ENCODE measurements at places on chromosomes 3 and 15.

DNA sequence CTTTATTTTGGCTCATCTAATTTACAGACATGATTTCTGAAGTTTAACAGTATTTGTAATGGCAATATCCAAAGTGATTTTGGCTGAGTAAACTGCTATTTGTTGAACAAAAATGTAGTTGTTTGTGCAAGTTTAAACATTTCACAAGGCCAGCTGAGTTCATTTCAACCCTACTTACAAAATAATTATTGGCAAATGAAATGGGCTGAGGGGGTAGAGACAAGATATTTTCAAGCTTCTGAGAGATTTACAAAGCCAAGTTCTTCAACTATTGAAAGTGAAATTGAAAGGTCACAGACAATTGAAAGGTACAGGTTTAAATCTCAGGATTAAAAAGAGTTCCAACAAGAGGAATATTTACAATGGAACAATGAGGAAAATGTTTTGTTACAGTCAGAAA lies 77.1 kb downstream of the DUT start:
- DNase-seq = no peak

DNA sequence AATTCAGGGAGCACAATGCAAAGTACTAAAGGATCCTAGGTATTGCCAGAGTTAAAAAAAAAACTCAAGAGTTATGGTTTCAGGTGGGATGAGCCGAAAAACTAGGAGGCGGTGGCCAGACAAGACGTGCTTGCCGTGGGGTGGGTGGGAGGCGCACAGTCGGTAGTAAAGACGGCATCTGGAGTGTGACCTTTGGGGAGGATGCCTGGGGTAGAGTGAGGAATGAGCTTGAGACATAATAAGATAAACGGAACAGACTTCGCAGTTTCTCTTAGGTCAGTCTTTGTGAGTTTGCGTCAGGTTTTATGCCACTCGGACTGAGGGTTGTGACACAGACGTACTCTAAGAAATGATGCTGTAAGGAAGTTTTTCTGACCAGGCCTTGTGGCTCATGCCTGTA lies 139.6 kb downstream of the LRRK1 start:
- DNase-seq = no peak

- no peak for DNase-seq
Observed at GRCh38 chr3:95154766-95155165, 1091.9 kb downstream of the NSUN3 start.

DNA sequence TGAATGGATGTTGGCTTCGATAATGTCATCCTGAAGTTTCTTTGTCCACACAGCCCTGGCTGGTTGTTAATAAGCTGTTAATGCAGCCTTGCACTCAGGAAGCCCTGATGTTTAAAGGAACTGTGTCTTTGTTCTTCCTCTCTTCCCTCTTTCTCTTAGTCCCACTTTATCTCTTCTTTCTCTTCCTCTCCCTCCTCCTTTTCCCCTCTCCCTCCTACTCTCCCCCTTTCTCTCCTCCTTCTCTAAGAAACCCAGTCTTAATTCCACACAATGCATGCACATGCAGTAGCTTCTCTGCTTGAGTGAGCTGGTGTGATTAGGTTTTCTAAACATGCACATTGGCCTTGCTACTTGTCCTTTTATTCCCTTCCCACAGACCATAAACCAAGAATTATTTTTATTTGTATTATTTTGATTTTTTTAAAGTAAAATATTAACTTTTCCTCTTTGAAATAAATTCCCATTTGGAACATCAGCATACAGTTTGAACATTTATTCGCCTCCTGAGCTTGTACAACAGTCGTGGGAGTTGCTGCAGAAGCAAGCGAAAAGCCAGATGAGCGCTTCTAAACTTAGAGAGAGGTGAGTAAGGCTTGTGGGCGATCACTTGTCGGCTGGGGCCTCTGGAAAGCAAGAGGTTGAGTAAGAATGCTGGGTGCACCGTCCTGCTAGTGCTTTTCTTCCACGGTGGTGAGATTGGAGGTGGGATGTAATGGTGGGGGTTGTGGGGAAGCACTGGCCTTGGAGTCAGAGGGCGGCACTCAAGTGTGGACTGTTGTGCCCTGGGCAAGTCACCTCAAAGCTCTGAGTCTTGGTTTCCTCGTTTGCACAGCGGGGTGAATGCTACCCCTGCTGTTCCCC lies 7.2 kb downstream of the GHRL start:
- DNase-seq = peak; percentile 44

GRCh38 chr3:187274315-187274976 lies 17.1 kb downstream of the MASP1 start:
- DNase-seq = no peak
